LNCaP clone FGC (cell line): ENCODE measurements at places on chromosomes 13 and 19.

DNA sequence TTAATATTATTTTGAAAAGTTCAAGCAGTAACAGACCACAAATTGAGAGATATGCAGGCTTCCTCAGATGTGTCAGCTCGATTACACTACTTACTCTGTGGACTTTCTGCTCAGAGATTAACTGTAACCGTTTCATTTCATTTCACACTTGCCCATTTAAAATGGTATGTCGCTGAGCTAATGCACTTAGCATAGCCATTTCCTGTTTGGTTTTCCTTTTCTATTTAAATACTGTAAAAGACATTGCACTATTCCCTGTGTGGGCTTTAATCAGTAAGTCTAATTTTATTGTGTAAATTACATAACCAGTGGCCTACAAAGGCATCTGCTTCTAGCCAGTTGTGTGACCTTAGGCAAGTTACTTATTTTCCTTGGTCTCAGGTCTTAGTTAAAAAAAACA, 237.6 kb downstream of the LACC1 start:
- no peak for DNase-seq

GRCh38 chr13:98195054-98195791, 18.2 kb upstream of the RNF113B start:
- DNase-seq, result no peak

GRCh38 chr13:64680739-64681138, 2549.4 kb downstream of the PCDH9 start:
- DNase-seq, result no peak

DNA sequence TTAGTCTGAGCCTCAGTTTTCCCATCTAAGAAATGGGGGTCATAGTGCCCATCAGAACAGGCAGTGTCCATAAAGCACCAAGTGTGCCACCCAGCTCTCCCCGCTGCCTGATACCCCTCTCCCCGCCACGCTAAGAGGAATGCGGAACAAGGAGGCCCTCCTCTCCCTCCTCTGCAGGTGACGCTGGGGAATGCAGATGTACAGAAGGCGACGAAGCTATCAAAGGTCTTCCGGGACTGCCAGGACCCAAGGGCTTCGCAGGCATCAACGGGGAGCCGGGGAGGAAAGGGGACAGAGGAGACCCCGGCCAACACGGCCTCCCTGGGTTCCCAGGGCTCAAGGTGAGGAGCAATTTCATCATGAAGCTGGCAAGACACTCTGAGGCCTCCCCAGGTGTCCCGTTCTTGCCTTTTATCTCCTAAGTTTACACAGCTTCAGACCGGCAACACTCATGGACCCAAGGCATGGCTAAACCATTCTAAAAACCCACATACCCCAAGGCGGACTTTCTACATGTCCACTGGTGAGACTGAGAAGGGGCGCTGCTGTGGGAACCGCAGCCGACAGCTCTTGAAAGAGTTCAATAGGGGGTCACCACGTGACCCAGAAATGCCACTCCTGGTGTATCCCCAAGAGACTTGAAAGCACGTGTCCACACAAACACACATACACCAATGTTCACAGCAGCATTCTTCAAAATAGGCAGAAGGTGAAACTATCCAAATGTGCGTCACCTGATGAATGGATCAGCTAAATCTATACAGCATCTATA, 102.7 kb downstream of the RAB20 start:
- no peak for DNase-seq

DNA sequence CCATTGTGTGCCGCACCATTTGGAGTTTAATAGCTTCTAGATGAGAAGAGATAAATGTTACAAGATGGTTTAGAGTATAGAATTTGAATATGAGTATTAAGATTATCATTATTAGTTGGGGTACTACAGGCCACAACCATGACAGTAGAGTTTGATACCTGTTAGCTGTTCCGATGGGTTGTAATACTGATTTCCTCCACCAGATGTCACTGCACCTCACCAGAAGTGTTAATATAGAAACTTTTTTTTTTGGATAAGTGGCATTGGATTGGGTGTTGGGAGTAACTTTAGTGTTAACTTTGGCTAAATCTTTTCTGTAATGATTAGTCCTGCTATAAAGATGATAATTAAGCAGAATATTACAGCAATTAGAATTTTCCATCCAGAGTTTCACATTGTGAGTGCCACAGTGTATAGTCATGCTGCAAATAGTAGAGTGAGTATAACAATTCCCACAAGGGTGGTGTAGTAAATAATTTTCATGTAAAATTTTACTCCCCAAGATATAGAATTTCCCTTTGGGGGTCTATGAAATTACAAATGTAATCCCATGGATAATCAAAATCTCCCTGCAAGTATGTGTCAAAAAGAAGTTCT, 56.3 kb downstream of the PSG3 start:
- DNase-seq, result no peak

DNA sequence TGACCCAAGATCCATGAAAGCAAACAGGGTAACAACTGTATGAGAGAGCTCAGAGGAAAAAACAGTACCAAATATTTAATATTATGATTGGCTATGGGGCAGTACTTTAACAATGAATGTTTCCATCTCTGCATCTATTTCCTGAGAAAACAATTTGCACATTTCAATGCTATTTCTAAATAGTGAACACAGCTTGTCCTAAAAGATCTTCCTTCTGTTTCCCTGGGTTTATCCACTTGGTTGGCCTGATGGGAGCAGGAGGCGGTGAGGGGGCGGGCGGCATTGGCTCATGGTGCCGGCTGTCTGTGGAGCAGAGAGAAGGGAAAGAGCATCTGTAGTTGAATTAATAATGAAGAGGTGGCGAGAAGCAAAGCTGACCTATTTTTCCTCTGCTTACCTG, 291.4 kb downstream of the DCLK1 start:
- no peak for DNase-seq

- no peak for DNase-seq
These were observed 413.7 kb downstream of the LIG4 start for GRCh38 chr13:107801621-107802020.

GRCh38 chr13:32695602-32696250, 109.5 kb downstream of the PDS5B start:
- DNase-seq, result no peak

DNA sequence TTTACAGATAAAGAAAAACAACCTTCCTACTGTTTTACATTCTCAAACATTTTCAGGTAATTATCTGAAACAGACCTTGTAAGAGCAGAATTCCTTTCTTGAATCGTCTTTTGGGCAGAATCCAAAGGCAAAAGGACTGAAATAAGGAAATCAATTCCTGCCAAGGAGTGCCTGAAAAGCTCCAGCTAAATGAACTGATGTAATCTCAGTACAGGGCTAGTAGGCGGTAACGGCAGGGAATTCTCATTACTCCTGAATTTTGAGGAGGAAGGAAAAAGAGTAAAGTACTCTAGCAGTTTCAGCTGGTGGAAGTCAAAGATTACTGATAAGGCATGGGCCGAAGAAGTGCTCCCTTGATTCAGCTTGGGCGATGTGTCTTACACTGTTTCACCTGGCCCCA, 168.4 kb downstream of the PCDH9 start:
- DNase-seq, result no peak

DNA sequence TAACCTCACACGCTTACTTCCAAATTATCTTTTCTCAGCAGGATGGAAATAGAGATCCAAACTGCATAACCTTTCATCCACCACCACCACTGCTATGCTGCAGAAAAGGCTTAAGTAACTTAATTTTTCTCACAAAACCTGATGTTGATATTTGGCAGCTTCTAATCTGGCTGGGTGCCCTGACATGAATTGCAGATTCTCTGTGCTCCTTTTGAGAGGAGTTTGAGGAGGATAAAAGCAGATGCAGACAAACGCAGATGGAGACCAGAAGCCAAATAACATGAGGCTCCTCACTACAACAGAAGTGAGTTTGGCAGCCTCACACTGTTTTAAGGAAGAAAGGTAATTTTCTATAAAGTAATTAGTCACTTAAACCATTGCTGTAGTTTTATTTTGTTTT, 646.2 kb upstream of the ATXN8OS start:
- DNase-seq, result no peak

DNA sequence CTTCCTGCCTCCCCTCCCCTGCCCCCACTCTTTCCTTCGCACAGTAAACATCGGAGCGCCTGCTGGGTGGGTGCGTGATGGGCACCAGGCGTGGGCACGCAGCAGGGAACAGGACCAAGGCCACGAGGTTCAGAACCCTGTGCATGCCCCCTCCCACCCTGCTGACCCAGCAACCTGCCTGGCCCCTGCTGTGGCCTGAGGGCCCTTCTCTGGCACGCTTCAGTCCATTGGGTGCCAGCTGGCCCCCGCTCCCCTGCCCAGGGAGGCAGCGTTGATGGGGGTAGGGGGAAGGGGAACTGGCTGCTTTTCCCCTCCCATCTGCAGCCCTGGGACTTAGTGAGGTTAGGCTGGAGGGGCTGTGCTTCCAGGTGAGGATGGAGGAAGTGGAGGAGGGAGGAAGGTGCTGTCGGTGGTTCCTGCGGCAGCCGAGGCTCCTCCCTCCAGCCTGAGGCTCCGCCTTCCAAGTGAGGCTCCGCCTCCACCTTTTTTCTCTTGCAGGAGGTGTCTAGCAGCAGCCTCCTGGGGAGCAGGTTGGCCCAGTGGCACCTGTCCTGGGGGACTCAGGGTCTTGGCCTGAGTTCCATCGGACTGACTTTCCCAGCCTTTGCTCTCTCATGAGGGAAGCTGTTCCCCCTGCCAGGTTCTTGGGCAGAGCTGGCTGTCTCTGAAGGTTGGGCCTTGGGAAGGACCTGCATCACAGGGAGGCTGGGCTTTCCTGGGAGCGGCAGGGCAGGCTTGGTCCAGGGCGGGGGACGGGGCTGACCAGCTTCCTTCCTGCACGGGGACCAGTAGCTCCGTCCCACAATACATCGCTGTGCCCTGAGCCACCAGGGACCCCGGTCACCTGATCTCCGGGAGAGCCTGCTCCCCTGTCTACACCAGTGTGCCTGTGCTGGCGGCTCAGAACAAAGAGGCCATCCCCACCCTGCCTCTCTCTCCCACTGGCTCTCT, 7.3 kb downstream of the PIAS4 start:
- no peak for DNase-seq

- no peak for DNase-seq
These were observed 376.5 kb downstream of the UQCRFS1 start for GRCh38 chr19:28836421-28836820.

DNA sequence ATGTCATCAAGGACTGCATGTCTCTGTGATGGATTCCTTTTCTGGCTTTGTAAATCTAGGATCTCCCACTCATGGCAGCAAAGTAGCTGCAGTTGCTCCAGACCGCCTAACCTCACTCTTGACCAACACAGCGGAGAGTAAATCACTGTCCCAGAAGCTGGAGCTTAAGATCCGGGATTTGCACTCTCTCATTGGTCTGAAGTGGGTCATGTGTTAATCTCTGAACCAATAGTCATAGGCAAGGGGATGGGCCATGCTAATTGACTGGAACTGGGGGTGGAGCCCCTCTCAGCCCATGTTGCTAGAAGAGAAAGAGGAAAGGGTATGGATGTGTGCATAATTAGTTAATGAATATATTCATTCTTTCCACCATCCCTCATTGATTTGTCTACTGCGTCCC, 34.0 kb downstream of the VAV1 start:
- DNase-seq, result no peak
